Renal cortical epithelial cell (primary cell): ENCODE measurements at places on chromosomes 1 and 21.

DNA sequence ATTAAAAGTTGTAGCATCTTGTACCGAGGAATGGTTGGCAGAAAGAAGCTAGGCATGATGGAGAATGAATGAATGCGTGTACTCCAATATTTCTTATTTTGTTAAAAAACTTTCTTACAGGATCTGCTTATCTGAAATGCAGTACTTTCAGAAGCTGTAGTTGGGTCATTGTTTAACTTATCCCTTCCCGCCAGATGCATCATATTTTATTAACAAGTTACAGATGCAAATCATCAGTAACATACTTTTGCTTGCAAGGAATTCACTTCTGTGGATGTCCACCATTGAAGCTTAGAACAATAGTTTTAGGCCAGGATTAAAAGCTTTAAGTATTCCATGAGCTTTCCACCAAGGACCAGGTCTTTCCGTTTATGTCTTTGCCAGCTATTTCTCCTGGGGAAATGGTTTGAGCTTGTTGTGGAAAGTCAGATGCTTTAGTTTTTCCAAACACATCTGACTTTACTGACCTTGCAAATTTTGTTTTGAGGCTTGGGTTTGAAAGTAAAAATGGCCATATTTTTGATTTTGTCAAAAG lies 65.4 kb downstream of the PATJ start:
- DNase-seq = no peak

- DNase-seq = peak; percentile 26
These were observed 342.8 kb upstream of the KAZN start for GRCh38 chr1:14255711-14256110.

GRCh38 chr21:33230545-33231324 lies 997 bp downstream of the IFNAR2 start:
- peak; percentile 90 for DNase-seq

DNA sequence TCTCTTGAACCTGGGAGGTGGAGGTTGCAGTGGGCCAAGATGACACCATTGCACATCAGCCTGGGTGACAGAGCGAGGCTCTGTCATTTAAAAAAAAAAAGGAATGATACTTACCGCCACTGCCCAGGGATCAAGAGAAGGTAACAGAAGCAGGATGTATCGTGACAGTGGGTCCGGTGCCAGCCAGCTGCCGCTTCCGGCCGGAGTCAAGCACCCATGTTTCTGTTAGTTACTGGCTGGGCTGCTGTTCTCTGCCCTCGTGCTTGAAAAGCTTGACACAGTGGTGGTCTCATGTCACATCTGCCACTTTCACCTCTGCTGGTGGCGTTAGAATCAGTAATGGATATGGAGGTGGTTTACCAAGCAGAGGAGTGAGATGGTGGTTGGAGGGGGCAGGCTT lies 21.0 kb downstream of the IFNGR2 start:
- no peak for DNase-seq

DNA sequence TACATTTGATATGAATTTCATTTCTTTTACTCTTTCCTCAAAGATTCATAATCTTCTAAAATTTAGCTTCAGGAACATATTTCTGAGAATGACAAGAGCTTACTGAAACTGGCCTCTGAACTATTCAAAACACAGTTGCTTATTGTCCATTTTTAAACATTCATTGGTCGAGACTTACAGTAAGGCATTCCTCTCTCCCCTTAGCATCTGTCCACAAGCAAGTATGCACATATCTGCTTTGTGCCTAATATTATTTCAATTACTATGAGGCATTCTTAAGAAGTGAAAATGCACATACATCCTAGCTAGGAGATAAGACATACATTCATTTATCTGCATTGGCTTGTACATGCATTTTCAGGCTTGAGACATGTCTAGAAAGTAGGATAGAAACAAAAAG lies 488.7 kb downstream of the PTBP2 start:
- DNase-seq = no peak

DNA sequence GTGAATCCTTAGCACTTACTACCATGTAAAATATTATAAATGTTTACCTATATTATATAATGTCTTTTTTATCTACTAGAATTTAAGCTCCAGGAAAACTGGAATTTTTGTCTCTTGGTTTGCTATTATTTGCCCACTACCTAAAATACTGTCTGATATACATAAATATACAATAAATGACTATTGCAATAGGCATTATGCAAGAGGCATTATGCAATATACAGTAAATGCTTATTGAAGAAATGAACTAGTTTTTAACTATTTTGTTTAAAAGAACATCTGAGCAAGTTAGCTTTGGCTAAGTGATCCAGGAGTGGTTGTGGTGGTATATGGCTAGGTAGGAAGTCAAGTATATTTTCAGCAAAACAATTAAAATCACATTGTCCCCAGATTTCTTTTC lies 640.2 kb upstream of the PKN2 start:
- DNase-seq = no peak

DNA sequence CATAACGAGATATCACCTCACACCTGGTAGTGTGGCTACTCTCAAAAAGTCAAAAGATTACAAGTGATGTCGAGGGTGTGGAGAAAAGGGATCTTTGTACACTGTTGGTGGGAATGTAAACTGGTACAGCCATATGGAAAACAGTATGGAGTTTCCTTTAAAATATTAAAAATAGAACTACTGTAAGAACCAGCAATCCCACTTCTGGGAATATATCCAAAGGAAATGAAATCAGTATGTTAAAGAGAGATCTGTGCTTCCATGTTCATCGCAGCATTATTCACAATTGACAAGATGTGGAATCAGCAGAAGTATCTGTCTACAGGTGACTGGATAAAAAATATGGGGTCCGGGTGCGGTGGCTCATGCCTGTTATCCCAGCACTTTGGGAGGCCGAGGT lies 7.6 kb upstream of the PIK3C2B start:
- DNase-seq = no peak

- no peak for DNase-seq
These were observed 1.2 kb downstream of the PRMT2 start for GRCh38 chr21:46636550-46637285.

DNA sequence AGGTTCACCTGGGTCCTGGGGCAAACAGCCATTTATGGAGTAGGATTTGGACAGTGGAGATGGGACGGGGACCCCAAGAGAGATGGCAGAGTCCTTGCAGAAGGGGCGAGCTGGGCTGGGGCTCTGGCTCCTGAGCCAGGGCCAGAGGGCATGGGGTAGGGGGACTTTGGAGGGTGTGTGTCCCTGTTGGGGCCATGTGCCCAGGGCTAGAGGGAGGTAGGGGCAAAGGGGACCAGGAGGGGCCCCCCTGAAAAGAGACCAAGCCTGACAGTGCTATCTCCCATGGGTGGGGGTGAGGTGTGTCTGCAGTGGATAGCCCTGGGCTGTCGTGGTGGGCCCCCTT lies 92.3 kb downstream of the TRIM11 start:
- no peak for DNase-seq

DNA sequence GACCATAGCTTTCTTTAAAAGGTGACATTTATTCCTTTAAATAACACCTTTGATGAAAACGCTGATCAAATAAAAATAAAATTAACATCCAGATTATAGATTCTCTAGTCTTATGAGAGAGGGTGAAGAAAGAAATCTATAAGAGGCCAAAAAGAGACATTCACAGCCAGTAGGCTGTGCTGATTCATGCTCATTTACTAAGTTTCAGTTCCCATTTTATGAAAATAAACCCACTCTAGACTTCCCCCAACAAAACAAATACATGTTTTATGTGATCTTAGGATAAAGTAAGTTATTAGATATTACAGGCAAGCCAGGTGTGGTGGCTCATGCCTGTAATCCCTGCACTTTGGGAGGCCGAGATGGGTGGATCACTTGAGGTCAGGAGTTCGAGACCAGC lies 21.1 kb downstream of the ESRRG start:
- no peak for DNase-seq

GRCh38 chr1:199657449-199657848 lies 370.1 kb upstream of the NR5A2 start:
- DNase-seq = no peak
